ENCODE measurements at places on chromosomes 5 and 9.

DNA sequence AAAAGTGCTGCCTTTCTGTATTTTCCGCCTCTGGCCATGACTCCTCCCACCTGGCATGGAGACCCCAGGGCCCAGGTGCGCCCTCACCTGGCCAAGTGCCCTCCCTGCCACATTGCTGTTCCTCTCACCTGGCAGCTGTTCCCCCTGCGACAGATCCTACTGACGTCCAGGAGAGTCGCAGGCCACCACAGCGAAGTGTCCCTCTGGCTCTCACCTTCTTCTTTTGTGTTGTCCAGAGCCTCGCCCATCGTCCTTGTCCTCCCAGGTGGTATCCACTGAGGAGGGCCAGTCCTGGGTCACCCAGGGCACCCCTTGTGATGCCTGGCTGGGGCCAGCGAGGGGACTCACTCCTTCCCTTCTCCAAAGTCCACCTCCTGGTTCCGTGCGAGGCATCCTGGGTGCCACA, 2.6 kb downstream of the NKD2 start:
- no peak for DNase-seq
- no peak overlapping the region for H3K27ac ChIP-seq
- H3K36me3 ChIP-seq = no peaks in the 10 kb centered on the region
- peaks cover 14% of the 10 kb centered on the region for H3K4me1 ChIP-seq
- H3K27me3 ChIP-seq = peaks cover 41% of the 10 kb centered on the region

GRCh38 chr5:65813174-65813573, 91.2 kb downstream of the NLN start:
- no peaks in the 10 kb centered on the region for H3K27me3 ChIP-seq
- H3K4me3 ChIP-seq = no peak overlapping the region
- DNase-seq = no peak
- no peak overlapping the region for H3K27ac ChIP-seq
- H3K4me1 ChIP-seq = no peaks in the 10 kb centered on the region
- no peaks in the 10 kb centered on the region for H3K36me3 ChIP-seq

GRCh38 chr5:131068076-131068475, 97.0 kb downstream of the HINT1 start:
- no peak for DNase-seq
- H3K4me1 ChIP-seq = peaks cover 9% of the 10 kb centered on the region
- H3K4me3 ChIP-seq = no peak overlapping the region
- no peak overlapping the region for H3K27ac ChIP-seq
- H3K36me3 ChIP-seq = no peaks in the 10 kb centered on the region

GRCh38 chr5:137281201-137281600, 217.9 kb downstream of the SPOCK1 start:
- H3K27ac ChIP-seq = no peak overlapping the region
- no peaks in the 10 kb centered on the region for H3K27me3 ChIP-seq
- H3K36me3 ChIP-seq = no peaks in the 10 kb centered on the region
- no peaks in the 10 kb centered on the region for H3K4me1 ChIP-seq
- DNase-seq = no peak

DNA sequence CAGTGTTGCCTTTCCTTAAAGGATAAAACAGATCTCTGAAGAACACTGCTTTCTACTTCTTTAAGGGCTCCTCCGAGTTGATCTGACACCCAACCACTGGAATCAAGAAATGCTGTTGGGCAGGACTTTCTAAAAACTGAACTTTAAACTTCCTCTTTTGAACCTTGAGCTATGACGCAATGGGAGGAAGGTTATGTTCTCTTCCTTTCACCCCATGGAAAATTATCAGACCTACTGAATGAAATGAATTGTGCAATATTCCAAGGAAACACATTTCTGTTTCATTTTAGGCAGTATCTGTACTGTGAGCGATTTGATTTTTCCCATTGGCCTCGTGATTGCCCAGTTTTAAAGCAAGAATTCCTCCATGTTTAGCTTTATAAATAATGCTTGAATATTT, 206.0 kb upstream of the PRR16 start:
- no peaks in the 10 kb centered on the region for H3K27me3 ChIP-seq
- no peak for DNase-seq
- no peaks in the 10 kb centered on the region for H3K36me3 ChIP-seq
- no peak overlapping the region for H3K4me3 ChIP-seq
- H3K27ac ChIP-seq = no peak overlapping the region

GRCh38 chr9:14415947-14416346, 102.0 kb upstream of the NFIB start:
- no peak overlapping the region for H3K4me3 ChIP-seq
- H3K4me1 ChIP-seq = no peaks in the 10 kb centered on the region
- DNase-seq = no peak
- no peak overlapping the region for H3K27ac ChIP-seq

DNA sequence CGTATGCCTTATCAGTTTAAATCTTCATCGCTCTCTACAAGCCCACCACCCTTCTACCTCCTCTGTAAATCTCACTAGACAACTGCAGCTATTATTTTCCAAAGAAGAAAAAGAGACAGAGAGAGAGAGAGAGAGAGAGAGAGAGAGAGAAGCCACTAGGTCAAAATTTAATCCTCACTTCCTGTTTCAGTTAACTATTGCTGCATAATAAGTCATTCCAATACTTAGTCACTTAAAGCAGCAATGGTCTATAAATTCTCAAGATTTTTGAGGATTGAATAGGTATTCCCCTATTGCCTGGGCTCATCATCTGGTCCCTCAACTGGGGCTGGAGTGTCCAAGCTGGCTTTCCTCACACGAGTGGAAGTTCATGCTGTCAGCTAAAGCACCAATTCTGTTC, 68.8 kb downstream of the ITGA1 start:
- H3K36me3 ChIP-seq = no peaks in the 10 kb centered on the region
- no peak overlapping the region for H3K4me3 ChIP-seq
- H3K27me3 ChIP-seq = no peaks in the 10 kb centered on the region
- no peak for DNase-seq
- H3K27ac ChIP-seq = no peak overlapping the region
- no peaks in the 10 kb centered on the region for H3K4me1 ChIP-seq

GRCh38 chr5:36007366-36007765, 16.2 kb upstream of the UGT3A1 start:
- H3K4me3 ChIP-seq = no peak overlapping the region
- no peak overlapping the region for H3K27ac ChIP-seq
- no peaks in the 10 kb centered on the region for H3K27me3 ChIP-seq
- no peaks in the 10 kb centered on the region for H3K4me1 ChIP-seq
- no peaks in the 10 kb centered on the region for H3K36me3 ChIP-seq

DNA sequence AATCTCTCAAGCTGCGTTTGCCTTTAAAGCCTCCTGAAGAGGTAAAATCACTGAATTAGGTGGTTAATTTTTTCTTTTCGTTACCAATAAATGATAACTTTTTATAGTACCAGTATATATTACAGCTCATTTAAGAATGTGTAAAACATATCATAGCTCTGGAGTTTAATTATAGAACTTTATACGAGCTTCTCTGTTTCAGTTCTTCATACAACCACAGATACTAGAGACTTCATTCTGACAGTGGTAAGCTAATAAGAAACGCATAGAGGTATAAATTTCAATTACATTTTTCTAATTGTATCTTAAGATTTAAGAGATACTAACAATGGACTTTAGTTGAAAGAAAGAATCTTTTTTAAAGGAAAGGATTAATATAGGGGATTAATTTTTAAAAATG, 73.9 kb downstream of the PBX3 start:
- DNase-seq = no peak
- no peaks in the 10 kb centered on the region for H3K36me3 ChIP-seq

GRCh38 chr9:112703304-112703703, 14.6 kb downstream of the INIP start:
- DNase-seq = no peak
- no peak overlapping the region for H3K27ac ChIP-seq
- no peaks in the 10 kb centered on the region for H3K4me1 ChIP-seq
- H3K4me3 ChIP-seq = no peak overlapping the region
- H3K36me3 ChIP-seq = peaks cover 3% of the 10 kb centered on the region

GRCh38 chr5:32534041-32534440, 51.3 kb upstream of the SUB1 start:
- H3K27ac ChIP-seq = no peak overlapping the region
- no peaks in the 10 kb centered on the region for H3K36me3 ChIP-seq
- H3K4me1 ChIP-seq = peaks cover 15% of the 10 kb centered on the region
- H3K27me3 ChIP-seq = no peaks in the 10 kb centered on the region
- no peak overlapping the region for H3K4me3 ChIP-seq

- H3K4me1 ChIP-seq = no peaks in the 10 kb centered on the region
- no peak for DNase-seq
- H3K27me3 ChIP-seq = peaks cover 4% of the 10 kb centered on the region
Measured at GRCh38 chr9:76687861-76688391, 76.3 kb upstream of the PCA3 start.

GRCh38 chr9:88852794-88853193, 138.5 kb upstream of the S1PR3 start:
- no peak overlapping the region for H3K4me3 ChIP-seq
- H3K36me3 ChIP-seq = no peaks in the 10 kb centered on the region
- no peak for DNase-seq

DNA sequence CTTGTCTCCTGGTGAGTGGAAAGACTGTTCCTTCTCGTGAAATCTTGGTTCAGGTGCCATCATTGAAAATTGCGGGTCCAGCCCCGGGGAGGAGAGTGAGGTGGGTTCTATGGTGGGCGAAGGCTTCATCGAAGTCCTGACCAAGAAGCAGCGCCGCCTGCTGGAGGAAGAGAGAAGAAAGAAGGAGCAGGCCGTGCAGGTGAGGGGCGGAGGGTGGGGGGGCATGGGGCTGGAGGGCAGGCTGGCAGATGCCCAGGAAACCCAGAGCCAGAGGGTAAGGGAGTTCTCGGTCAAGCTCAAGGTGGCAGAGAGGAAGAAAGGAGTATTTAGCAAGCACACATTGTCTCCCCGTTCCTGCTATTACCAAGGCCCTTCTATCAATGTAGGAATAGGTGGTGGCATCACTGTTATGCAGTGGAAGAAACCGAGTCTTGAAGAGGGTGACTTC, 24.3 kb upstream of the POMT1 start:
- no peaks in the 10 kb centered on the region for H3K4me1 ChIP-seq
- peak; percentile 36 for DNase-seq
- no peak overlapping the region for H3K4me3 ChIP-seq
- H3K27ac ChIP-seq = no peak overlapping the region
- no peaks in the 10 kb centered on the region for H3K27me3 ChIP-seq

DNA sequence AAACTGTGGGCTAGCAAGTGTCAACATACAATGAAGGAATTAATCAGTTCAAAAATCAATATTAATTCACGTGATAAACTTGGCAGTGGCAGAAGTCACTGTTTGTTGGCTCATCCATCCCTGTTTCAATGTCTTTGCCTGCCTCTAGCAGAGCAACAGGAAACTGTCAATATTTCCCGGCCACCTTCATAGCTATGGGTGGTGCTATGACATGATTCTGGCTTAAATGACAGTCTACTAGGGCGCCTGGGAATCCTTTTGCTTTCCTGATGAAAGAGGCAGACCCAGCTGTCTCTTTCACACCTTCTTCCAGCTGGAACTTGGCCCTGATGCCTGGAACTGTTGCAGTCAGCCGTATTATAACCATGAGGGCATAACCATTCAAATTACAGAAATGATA, 72.1 kb upstream of the DNAH5 start:
- no peaks in the 10 kb centered on the region for H3K4me1 ChIP-seq
- H3K27me3 ChIP-seq = no peaks in the 10 kb centered on the region
- DNase-seq = no peak
- H3K27ac ChIP-seq = no peak overlapping the region
